ENCODE measurements at places on chromosomes 5 and 9.

- H3K27me3 ChIP-seq = peaks cover 20% of the 10 kb centered on the region
- H3K27ac ChIP-seq = no peak within 1 kb of the TSS
- no peaks in the 10 kb centered on the region for H3K4me1 ChIP-seq
- no peak within 1 kb of the TSS for H3K4me3 ChIP-seq
Measured at GRCh38 chr5:160229190-160229742, at the start of gene FABP6. Gene FABP6, plus strand, starts transcription at chr5:160229506. Its CDS starts 52 bp downstream, at chr5:160229558.

DNA sequence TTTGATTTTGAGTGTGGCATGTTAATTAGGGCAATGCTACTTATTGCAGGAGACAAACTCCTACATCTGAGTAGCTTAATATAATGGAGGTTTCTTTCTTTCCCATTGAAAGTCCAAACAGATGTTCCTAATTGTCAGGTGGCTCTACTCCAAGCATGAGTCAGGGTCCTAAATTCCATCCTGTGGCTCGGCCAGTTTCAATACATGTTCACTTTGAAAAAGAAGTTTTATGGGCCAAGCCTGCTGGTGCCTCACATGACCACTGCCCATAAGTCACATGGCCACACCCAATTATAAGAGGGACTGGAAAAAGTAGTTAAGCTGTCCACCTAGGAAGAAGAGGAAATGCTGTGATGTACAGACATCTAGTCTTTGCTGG is 170.4 kb downstream of the ARRDC3 start:
- no peak for DNase-seq
- no peaks in the 10 kb centered on the region for H3K36me3 ChIP-seq
- H3K4me3 ChIP-seq = no peak overlapping the region
- peak overlapping the region; percentile 45 for H3K27ac ChIP-seq
- no peaks in the 10 kb centered on the region for H3K27me3 ChIP-seq
- peaks cover 10% of the 10 kb centered on the region for H3K4me1 ChIP-seq

- no peaks in the 10 kb centered on the region for H3K36me3 ChIP-seq
- H3K4me1 ChIP-seq = no peaks in the 10 kb centered on the region
- no peak overlapping the region for H3K27ac ChIP-seq
- no peaks in the 10 kb centered on the region for H3K27me3 ChIP-seq
- H3K4me3 ChIP-seq = no peak overlapping the region
Measured at GRCh38 chr9:130008538-130008937, 34.5 kb downstream of the FNBP1 start.

- H3K36me3 ChIP-seq = no peaks in the 10 kb centered on the region
- DNase-seq = no peak
- no peaks in the 10 kb centered on the region for H3K4me1 ChIP-seq
Measured at GRCh38 chr5:86971034-86971571, 296.6 kb upstream of the RASA1 start.

DNA sequence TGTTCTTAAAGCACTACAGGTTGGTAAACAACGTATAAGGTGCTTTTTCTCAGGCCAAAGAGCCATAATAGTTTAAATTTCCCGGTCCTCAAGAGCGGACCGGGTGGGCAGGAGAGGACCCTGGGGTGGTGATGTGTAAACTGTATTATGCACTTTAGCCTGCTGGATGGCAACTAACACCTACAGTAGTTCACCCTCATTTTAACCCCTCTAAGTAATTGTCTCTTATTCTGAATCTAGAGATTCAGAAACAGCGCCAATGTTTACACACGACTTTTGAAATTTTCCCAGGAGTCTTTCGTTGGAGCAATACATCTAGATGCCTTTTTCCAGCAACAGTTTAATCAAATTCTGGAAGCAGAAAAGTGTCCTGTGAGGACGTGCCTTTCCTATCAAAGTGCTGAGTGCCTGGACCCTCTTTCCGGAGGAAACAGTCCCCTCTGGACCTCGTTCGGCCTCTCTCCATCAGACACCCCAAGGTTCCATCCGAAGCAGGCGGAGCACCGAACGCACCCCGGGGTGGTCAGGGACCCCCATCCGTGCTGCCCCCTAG is 676 bp upstream of the OCLN start:
- no peaks in the 10 kb centered on the region for H3K36me3 ChIP-seq
- DNase-seq = no peak
- H3K27me3 ChIP-seq = peaks cover 44% of the 10 kb centered on the region
- no peak overlapping the region for H3K4me3 ChIP-seq

- H3K27me3 ChIP-seq = no peaks in the 10 kb centered on the region
- no peak for DNase-seq
- H3K4me3 ChIP-seq = no peak overlapping the region
Measured at GRCh38 chr5:80140496-80140895, 105.3 kb downstream of the THBS4 start.

- peak; percentile 68 for DNase-seq
- H3K27me3 ChIP-seq = no peaks in the 10 kb centered on the region
- H3K36me3 ChIP-seq = peaks cover 9% of the 10 kb centered on the region
Measured at GRCh38 chr5:177500685-177501522, 3.5 kb upstream of the PDLIM7 start.

GRCh38 chr9:5040730-5041389 is 55.8 kb downstream of the JAK2 start:
- H3K4me3 ChIP-seq = no peak overlapping the region
- no peaks in the 10 kb centered on the region for H3K4me1 ChIP-seq
- no peaks in the 10 kb centered on the region for H3K27me3 ChIP-seq

DNA sequence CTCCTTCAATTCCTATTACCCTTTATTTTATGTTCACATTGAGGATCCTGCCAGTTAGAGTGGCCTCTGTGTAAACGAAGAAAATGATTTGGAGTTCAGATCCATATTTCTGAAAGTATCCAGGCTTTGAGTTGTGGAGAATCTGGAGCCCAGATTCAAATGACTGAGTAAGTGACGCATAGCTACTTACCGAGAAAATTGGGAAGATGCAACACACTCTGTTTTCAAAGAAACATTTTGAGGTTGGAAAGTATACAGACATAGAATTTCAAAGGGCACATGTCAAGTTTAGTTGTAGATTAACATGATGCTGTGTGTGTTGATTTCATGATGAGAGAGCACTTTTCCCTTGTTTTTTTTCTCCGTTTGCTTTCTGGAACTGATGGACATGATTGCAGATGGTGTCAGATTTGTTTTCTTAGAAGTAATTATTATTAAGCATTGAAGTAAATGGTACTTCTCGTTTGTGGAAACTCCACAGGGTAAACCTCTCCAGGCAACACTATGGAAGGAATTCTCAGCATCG is 148.1 kb downstream of the KDM4C start:
- no peaks in the 10 kb centered on the region for H3K36me3 ChIP-seq
- DNase-seq = no peak
- no peaks in the 10 kb centered on the region for H3K27me3 ChIP-seq
- no peak overlapping the region for H3K27ac ChIP-seq
- H3K4me1 ChIP-seq = no peaks in the 10 kb centered on the region
- H3K4me3 ChIP-seq = no peak overlapping the region

DNA sequence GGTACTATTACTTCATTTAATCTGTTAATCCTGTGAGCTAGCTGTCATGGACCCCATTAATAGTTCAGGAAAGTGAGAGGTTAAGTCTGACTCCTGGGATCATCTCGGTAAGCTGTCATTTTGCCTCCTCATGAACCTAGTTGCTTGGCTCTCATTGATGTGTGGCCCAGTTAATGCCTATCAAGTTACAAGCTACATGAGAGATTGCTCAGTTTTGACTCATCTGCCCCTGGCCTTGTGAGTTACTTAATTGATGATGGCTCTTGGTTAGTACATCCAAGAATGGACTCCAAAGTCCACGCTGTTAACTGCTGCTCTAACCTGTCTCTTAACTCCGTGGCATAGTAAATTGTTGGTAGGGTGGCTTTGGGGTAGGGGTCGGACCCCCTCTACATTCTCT is 23.9 kb downstream of the LARP1 start:
- no peak overlapping the region for H3K4me3 ChIP-seq
- peaks cover 55% of the 10 kb centered on the region for H3K4me1 ChIP-seq
- peaks cover 58% of the 10 kb centered on the region for H3K36me3 ChIP-seq
- H3K27ac ChIP-seq = no peak overlapping the region
- H3K27me3 ChIP-seq = no peaks in the 10 kb centered on the region

DNA sequence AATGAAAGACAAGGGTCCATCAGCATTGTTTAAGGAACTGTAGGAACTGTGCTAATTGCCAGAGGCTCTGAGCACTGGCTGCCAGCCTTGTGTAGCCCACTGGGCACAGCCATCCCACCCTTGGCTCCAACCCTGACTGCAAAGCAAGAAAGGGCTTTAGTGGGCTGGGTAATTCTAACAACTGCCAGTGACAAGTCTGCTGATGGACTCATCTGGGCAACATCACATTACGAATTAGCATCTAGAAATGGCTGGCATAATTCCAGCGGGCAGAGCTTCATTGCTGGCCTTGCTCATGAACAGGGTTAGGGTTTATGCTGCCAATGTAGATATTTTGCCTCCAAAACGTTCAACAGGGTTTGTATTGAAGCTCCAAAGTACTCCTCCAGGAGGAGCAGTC is 326.9 kb downstream of the ARHGEF28 start:
- no peak overlapping the region for H3K4me3 ChIP-seq
- no peaks in the 10 kb centered on the region for H3K27me3 ChIP-seq
- no peaks in the 10 kb centered on the region for H3K4me1 ChIP-seq
- no peak overlapping the region for H3K27ac ChIP-seq
- H3K36me3 ChIP-seq = no peaks in the 10 kb centered on the region
- DNase-seq = no peak

GRCh38 chr9:115204904-115205453 is 87.0 kb upstream of the TNC start:
- no peaks in the 10 kb centered on the region for H3K4me1 ChIP-seq
- H3K4me3 ChIP-seq = no peak overlapping the region
- H3K27me3 ChIP-seq = no peaks in the 10 kb centered on the region

GRCh38 chr9:89969881-89970639 is 365.2 kb downstream of the GADD45G start:
- no peak overlapping the region for H3K4me3 ChIP-seq
- no peaks in the 10 kb centered on the region for H3K4me1 ChIP-seq
- H3K27ac ChIP-seq = no peak overlapping the region

DNA sequence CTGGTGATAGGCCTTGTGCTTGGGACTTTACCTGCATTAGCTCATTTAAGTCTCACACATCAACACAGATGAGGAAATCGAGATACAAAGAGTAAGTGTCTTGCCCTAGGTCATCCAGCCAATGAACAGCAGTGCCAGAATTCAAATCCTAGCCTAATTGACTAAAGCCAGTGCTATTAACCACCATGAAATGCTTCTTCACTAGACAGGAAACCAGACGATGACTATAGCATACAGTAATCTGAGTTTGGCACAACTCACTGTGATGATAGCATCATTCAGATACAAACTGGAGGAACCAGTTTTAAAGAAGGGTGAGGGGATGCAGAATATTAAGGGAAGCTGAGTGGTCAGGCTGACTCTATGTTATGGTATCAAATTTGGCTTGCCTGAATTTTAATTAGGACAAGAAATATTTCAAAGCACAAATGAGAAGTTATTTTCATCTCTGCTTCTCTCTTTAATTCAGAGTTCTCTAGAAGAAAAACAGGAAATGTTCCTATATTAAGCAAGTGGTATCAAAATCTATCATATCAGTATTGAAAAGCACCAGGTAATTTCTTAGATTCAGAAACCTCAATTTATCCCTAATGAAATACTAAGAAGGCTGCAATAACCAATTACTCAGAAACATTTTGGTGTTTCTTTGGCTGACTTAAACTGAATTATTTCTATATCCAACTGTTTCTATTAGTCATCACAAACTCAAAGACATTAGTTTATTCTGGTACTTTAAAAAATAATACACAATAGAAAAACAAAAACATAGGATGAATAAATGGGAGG is 147.0 kb upstream of the RASA1 start:
- H3K27me3 ChIP-seq = no peaks in the 10 kb centered on the region
- no peak for DNase-seq
- peak overlapping the region; percentile 55 for H3K27ac ChIP-seq
- H3K36me3 ChIP-seq = no peaks in the 10 kb centered on the region

- no peak for DNase-seq
- no peak overlapping the region for H3K27ac ChIP-seq
- H3K4me3 ChIP-seq = no peak overlapping the region
- H3K36me3 ChIP-seq = no peaks in the 10 kb centered on the region
- H3K27me3 ChIP-seq = no peaks in the 10 kb centered on the region
- H3K4me1 ChIP-seq = no peaks in the 10 kb centered on the region
Measured at GRCh38 chr5:4137781-4138180, 542.1 kb downstream of the IRX1 start.

- H3K4me3 ChIP-seq = no peak overlapping the region
- H3K36me3 ChIP-seq = no peaks in the 10 kb centered on the region
- H3K27ac ChIP-seq = no peak overlapping the region
Measured at GRCh38 chr5:91794856-91795548, 411.9 kb upstream of the ARRDC3 start.

- DNase-seq = peak; percentile 81
- peaks cover 7% of the 10 kb centered on the region for H3K4me1 ChIP-seq
- H3K27ac ChIP-seq = peak within 1 kb of the TSS; percentile 49
- peak within 1 kb of the TSS; percentile 48 for H3K4me3 ChIP-seq
- H3K36me3 ChIP-seq = no peaks in the 10 kb centered on the region
Measured at GRCh38 chr5:179023528-179024189, at the start of gene ZNF879. Gene ZNF879, plus strand, starts transcription at chr5:179023804. Its CDS starts 1,201 bp downstream, at chr5:179025005.

- H3K27me3 ChIP-seq = no peaks in the 10 kb centered on the region
- H3K27ac ChIP-seq = no peak overlapping the region
- H3K4me1 ChIP-seq = no peaks in the 10 kb centered on the region
- H3K4me3 ChIP-seq = no peak overlapping the region
- H3K36me3 ChIP-seq = no peaks in the 10 kb centered on the region
Measured at GRCh38 chr5:11062397-11062796, 301.4 kb upstream of the DAP start.

DNA sequence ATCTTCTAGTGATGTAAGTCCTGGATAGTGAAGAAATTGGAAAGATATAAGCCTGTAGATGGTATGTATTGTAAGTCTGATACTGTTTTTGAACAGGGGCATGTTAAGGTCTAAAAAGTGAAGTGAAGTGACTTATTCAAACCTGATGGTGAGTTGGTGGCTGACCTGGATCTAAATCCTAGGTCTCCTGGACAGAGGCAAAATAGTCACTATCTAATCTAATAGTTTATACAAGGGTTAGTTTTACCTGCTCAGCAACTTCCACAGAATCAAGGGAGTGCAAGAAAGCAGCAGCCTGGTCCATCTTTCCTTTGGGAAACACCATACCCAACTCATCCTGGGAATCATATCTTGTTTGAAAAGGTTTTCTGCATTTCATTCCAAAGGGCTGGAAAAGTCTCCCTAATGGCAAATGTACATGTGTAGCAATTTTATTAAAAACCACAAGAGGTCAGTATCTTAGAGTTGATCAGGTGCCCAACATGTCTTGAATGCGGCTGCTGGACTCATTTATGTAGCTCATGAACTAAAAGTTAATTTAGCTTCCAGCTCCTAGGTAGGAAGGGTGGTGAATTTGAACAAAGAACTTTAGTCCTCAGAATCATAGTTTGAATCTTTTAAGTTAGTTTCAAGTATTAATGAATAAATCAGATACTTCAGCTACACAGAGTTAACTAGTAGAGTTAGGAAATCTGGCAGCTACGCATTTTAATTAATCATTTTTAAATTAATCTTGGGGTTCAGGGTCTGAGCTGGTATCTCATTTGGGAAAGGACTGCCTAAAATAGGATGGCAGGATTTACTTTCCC is 26.0 kb downstream of the SKP2 start:
- H3K36me3 ChIP-seq = peaks cover 97% of the 10 kb centered on the region
- H3K4me3 ChIP-seq = no peak overlapping the region
- DNase-seq = peak; percentile 37

All from K562 (cell line).